CD4-positive, alpha-beta T cell treated with Interleukin-15 for 4 hours (primary cell): ENCODE measurements at places on chromosomes 4 and X.

DNA sequence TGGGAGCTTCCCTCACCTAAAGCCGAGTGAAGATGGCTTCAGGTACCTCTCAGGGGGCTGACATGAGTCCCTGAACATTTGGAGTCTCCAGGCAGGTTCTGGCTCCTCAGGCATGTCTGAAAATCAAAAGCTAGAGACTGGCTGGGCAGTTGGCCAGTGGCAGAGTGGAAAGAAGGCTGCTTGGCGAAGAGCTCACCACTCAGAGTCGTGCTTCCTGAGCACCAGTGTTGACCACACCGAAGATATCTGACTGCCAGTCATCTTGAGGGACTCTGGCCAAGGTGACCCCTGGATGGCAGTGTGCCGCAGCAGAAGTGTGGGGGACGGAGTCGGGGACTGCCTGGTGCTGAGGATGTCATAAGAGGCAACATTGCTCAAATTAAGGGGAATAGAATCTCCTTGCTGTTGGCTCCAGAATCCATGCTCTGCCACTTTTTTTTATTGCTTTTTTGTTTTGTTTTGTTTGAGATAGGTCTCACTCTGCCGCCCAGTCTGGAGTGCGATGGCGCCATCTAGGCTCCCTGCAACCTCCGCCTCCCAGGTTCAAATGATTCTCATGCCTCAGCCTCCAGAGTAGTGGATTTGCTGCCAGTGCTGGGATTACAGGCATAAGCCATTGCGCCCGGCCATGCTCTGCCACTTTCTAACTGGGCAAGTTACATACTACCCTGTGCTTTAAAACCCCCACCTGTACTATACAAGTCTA, 172.5 kb upstream of the GATB start:
- no peak for DNase-seq

GRCh38 chr4:25950461-25951389, 36.7 kb downstream of the SMIM20 start:
- no peak for DNase-seq

- no peak for DNase-seq
Observed at GRCh38 chrX:55742649-55743048, 25.1 kb downstream of the RRAGB start.

GRCh38 chr4:8593264-8594096, 915 bp downstream of the CPZ start:
- no peak for DNase-seq

GRCh38 chrX:426881-427280, 40.2 kb upstream of the PPP2R3B start:
- no peak for DNase-seq

GRCh38 chrX:38473701-38474100, 87.6 kb upstream of the TSPAN7 start:
- no peak for DNase-seq

DNA sequence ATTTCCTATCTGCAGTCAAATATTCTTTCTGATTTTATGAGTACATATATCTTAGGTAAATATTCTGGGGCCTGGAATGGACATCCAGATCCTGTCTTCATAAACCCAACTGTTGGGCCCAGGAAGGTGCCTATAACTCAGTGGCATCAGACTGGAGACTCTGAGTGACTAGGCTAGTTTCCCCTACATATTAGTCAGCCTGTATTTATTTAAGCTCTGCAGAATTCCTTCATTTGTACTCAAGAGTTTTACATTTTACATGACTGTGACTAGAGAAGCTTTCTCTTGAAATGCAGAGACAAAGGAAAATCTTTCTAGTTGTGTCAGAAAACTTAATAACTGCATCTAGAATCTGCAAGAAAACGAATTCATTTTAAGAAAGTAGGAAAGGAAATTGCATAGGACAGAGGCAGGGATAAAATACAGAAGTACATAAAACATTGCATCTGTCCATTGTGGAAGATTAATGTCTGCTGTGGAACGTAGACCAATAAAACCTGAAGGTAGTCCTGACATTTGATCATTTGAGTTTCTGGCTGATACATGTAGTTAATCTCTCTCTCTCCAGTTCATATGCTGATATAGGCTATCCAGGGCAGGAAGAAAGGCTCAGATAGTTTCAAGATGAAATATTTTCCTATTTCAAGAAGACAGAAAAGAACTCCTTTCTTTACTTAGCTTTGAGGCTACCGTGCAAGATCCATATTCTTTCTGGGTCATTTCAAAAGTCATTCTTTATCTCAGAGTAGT, 78.2 kb downstream of the OPHN1 start:
- no peak for DNase-seq

DNA sequence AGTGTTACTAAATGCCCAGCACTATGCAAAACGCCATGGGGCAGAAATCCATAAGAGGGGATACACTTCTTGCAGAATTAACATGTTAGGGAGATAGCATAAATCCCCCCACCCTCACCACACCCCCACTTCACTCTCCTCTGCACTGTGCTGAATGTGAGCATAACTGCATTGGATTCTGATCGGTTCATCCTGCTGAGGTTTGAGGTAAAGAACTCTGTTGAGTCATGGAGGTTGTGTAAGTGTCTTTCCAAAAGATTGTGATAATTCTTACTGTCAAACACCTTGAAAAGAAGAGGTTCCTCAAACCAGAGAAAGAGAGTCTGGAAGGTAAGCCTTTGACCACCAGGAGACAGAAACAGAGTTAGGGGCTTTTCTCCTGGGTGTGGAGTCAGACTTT, 43.6 kb downstream of the RBM47 start:
- no peak for DNase-seq

- DNase-seq, result no peak
Observed at GRCh38 chr4:120995266-120996010, 72.9 kb upstream of the PRDM5 start.

DNA sequence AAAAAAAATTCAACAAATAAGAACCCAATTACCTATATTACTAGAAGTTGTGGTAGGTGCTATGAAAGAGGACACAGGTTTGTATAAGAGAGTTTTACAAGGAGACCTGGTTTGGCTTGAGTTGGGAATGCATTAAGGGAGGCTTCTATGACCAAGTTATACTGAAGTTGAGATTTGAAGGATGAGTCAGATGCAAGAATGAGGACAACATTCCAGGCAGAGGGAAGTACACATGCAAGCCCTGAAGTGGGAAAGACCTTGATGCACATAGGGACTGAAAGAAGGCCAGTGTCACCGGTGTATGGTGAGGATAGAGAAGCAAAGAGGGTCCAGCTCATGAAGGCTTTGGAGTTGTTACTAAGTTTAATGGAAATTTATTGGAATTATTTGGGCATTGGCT, 52.2 kb downstream of the ANK2 start:
- DNase-seq, result no peak

DNA sequence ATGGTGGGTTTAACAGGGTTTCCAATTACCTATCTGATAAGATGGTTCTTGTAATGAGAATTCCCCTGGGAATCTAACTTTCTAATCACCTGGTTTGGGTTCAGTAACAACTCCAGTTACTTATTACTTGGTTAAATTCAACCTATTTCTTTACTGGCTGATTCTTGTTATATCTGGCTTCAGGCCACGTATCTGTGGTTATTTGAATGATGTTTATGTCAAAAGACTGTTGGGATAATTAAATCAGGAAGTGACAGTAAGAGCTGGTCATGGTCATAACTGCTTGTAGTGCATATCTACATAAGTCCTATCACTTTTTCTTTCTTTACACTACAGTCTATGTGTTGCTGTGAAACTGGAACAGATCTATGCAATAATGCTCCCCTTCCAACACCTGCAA, 108.1 kb downstream of the MID1 start:
- no peak for DNase-seq

GRCh38 chr4:167868163-167868562, 224.2 kb upstream of the ANXA10 start:
- no peak for DNase-seq

DNA sequence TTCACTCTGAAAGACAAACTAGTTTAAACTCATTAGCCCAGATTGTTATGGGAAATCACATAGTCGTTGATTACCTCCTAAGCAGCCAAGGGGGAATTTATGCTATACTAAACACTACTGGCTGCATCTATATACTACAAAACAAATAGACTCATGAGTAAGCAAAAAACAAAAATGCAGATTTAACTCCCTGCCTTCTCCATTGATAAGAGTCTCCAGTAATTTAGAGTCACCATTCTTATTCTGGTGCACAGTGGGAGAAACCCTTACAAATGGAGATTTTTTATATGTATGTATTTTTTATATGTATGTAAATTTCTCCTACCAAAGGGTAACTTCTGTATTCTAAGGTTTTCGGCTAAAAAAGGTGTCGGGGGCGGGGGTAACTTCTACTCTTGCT, 126.6 kb downstream of the PLS3 start:
- DNase-seq, result no peak

DNA sequence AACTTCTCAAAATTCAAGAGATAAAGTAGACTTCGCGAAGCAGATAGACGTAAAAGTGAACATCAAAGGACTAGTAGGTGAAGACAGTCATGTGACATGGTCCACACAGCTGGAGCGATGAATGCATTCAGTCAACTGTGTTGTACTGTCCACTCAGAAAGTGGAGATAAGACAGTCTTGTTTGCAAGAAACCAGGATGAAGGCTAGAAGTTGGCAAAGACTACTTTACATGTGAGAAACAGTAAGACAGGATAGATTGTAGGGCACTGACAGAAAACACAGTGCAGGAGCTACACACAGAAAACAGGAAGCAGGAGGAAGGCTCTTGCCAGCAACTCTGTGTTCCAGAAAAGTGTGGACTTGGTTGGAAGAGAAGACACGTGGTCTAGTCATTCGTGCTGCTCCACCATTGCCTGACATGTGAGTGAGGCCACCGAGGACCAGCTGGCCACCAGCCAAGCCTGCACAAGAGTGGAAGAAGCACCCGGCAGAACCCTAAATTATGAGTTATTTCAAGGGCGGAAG, 78.9 kb downstream of the FAT1 start:
- DNase-seq, result no peak

DNA sequence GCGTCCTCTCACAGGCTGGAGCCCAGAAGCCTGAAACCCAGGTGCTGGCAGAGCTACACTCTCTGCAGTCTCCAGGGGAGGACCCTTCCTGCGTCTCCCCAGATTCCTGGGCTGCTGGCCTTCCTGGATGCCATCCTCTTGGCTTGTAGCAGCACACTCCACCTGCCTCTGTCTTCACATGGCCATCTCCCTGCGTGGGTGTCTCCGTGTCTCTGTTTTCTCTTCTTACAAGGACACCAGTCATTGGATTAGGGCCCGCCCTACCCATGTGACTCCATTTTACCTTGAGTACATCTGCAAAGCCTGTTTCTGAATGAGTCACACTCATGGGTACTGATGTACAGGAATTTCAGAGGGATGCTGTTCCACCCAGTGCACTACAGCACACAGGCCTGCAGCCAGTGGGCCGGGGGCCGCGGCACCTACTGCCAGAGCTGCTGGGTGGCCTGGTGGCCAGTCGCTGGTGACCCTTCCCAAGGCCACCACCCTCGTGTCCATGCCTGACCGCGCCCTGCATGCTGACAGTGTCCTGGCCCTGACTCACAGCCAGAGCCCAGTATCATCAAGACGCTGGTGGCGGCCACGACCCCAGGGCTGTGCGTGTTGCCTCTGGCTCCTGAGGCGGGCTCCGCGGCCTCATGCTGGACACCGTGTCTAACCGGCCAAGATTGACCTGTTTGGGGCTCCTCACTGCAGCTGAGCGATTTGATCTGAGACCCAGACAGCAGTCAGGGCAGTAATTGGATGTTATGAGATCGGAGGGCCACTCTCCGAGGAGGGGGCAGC, 63.6 kb upstream of the NKX1-1 start:
- no peak for DNase-seq

DNA sequence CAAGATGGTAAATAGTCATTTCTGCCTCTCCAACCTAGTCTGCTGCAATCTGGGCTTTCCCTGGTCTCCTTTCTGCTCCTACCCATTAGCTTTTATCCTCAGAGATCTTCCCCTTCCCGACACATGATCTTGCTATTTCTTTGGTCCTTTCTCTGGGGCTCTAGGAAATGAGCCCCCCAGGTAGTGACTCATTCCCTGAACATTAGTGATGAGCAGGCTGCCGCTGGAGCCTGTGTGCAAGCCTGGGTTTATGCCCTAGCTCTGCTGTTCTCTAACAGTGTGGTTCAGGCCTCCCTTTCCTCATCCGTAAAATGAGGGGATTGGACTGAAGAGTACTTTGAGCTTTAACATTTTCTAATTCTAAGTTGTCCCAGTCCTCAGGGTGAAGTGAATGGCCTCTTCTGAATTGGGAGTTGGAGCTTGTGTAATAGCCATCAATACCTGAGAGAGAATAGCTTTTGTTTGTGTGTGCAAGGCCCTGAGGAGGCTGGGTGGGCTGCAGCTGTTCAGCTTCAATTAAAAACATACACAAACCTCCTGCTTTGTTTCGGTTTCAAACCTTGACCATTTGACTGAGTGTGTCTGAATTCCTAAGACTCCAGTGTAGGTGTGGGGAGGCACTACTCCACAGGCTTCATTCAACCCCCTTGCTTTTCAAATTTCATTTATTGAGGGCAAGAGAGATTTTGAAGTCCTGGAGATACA, 115.6 kb upstream of the SCML1 start:
- DNase-seq, result no peak

- DNase-seq, result no peak
Observed at GRCh38 chrX:102892103-102892502, 45.0 kb upstream of the RAB40AL start.
